ENCODE measurements at places on chromosomes 4 and X.

GRCh38 chr4:71595576-71596108 lies 188.2 kb downstream of the GC start:
- no peak for DNase-seq

DNA sequence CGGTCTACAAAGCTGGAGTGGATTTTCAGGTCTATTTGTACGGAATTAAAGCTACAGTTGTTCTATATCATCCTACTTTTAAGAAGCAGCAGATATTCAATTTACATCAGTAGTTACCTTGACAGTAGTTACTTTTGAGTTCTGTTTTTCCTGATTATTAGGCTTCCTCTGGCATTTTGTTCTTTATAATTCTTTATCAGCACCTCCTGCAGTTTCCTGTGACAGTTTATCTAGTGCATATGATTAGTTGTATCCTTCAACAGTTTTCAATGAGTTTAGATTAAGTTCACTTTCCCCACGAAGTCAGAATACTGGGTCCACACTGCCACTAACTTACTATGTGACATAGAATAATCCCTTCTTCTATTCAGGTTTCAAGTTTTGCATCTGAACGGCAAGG lies 71.7 kb downstream of the IDS start:
- DNase-seq = no peak

DNA sequence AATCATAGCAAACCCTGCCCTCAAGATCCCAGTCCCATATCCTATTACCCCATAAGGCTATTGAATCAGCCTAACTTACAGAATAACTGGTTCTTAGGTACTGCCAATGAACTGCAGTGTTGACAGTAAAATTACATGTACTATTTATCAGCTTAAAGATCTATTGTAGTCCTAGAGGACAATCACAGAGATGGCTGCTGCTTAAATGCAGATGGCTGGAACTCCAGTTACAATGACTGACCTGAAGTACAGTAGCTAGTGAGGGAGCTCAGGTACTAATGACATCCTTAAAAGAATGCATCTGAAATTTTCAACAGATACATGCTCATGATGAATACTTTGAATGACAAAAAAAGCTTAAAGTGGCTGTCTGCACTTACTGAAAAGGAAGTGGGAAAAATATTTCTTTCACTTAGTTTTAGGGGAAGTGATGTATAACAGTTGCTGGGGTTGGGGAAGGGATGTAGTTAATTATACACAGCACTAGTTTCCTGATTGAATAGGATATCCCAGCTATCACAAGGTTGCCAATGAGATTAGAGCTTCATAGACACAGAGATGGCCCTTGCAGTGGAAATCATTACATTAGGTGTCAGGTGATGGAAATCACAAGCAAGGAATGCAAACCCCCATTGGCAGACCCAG lies 42.0 kb downstream of the USP26 start:
- no peak for DNase-seq

DNA sequence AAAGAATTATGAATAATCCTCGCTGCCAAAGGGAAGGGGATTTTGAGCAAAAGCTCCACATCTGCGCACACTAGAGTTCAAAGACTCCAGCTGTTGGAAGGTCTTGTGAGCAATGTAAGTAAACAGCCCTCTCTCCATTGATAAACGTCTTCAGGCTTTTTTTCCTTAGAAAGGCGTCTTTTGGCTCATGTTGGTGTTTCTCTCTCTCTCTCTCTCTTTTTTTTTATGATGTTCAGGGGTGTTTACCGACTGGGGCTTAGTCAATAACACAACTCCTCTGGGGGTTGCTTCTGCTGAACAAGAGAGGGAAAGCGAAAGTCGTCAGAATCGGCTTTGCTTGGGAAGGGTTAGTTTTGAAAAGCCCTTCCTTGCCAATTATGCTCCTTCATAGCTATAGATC lies 53.2 kb upstream of the C1QTNF7 start:
- DNase-seq = no peak

GRCh38 chrX:458631-459061 lies 71.9 kb upstream of the PPP2R3B start:
- DNase-seq = no peak

DNA sequence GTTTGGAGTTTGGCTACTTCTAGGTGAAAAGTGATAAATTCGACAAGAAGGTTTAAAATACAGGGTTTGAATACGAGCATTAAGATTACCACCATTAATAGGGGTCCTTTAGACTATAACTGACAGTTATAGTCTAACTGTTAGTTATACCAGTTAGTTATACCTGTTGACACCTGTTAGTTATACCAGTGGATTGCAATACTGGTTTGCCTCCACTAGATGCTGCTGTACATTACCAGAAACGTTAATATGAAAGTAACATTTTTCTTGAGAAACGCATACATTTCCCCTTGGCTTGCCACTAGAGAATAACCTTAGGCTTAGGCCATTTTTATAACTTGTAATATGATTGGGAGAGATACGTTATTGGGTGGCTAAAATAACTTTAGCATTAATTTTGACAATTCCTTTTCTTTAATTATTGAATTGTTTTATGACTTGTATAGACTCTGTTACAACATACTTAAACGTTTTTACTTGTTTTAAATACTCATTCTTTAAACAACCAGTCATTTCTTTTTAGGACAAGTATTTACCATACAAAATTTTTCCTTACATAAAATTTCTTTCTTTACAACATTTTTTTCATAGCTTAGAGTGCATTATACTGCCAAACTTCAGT lies 911.2 kb downstream of the FSTL5 start:
- DNase-seq = no peak

GRCh38 chrX:14616301-14616700 lies 87.0 kb downstream of the GLRA2 start:
- DNase-seq = no peak

DNA sequence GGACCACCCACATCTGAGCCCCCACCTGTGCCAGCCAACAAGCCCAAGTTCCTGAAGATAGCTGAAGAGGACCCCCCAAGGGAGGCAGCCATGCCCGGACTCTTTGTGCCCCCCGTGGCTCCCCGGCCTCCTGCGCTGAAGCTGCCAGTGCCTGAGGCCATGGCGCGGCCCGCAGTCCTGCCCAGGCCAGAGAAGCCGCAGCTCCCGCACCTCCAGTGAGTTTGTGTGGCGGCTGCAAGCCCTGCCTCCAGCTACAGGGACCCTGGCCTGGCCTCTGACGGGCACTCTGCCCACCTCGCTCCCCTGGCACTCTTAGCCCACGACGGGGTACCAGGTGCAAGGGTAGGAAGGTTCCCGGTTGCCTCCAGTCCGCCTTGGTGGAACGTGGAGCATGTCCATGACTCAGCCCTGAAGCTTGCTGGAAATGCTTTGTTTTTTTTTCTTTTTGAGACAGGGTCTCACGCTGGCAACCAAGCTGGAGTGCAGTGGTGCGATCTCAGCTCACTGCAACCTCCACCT lies 13.7 kb upstream of the ADD1 start:
- no peak for DNase-seq

GRCh38 chr4:26296021-26296420 lies 24.8 kb upstream of the RBPJ start:
- no peak for DNase-seq

DNA sequence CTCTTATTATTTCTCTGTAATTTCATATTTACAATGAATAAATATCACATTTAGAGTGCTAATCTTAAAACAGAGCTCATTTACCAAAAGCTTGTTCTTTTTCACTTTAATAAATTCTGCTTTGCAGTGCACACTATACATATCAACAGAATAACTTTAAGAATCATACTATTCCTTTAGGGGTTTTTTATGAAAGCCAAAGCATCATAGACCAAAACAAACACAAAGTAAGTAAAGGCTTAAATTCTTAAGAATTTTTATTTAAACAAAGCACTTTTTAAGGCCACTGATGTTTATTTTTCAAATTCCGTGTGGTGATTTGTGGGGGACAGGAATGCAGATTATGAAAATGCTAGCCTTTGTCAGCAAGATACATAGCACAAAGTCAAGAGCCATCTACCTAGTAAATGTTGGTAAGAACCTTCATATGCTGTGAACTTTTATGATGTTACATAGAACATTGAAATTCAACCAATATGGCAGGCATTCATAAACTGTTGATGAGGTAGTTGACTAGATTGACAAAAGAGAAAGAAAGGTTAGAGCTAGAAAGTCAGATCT lies 17.8 kb downstream of the TIGD2 start:
- DNase-seq = no peak

DNA sequence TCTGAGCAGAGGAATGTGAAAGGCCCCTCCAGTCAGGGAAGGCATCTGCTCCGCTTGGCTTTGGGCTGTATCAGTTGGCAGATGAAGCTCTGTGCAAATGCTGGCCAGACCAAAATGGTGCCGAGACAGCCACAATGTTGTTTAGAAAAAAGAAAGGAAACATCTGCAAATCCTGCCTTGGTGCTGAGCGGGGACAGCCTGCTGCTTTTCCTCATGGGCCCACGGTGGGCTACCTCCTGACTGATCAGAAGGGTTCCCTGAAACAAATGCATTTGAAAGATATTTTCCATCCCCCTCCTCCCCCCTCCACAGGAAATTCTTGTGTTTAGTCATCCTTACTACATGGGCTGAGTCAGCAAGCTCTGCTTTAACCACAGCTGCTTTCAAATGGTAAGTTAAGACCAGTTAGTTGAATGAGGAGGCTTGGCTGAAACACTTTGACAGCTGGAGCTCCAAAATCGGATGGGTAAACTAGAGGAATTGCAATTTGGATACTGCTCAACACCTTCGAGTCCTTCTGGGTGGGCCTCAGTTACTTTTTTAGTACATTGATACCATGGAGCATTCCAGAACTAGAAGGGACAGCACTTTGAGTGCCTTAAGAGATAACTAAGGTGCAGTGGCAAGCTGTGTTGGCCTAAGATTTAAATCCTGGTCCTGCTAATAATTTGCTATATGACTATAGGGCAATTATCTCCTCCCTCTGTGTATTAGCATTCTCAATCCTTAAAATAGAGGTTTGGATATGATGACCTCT lies 36.0 kb downstream of the PLAC1 start:
- DNase-seq = no peak

GRCh38 chr4:41883988-41884734 lies 51.1 kb upstream of the TMEM33 start:
- DNase-seq = no peak

DNA sequence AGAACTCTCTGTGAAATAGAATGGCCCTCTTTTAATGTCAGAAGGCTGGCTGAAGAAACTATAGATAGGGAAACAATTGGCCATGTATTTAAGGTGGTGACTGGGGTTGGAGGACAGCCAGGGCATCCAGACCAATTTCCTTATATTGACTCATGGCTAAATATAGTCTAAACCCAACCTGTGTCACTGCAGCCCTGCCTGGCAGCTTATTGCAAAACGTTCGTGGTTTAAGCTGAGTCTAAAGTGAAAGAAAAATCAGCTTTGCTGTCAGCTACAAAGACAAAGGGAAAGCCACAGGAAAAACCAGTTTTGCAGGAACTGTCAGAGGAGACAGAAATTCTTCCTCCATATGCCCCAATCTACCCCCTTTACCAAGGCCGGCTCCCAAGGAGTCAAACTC lies 902.8 kb upstream of the NDST4 start:
- DNase-seq = no peak

- DNase-seq = no peak
These were observed 127.8 kb downstream of the TET2 start for GRCh38 chr4:105274504-105274903.

DNA sequence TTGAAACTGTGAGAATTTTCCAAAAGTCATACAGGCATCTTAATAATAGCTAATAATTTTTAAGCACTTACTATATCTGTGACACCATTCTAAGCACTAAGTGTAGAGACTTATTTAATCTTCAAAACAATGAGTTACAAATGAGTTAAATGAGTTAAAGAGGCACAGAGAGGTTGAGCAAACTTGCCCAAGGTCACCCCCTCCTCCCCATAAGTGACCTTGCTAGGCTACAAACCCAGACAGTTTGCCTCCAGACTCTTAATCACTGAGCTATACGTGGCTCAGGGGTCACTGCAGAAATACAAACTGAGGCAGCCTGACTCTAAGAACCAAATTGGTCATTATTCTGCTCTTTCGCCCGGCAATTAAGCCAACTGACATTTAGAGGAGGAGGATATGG lies 15.5 kb downstream of the CTPS2 start:
- DNase-seq = no peak

GRCh38 chr4:1579901-1580691 lies 104.0 kb downstream of the FAM53A start:
- peak; percentile 96 for DNase-seq

DNA sequence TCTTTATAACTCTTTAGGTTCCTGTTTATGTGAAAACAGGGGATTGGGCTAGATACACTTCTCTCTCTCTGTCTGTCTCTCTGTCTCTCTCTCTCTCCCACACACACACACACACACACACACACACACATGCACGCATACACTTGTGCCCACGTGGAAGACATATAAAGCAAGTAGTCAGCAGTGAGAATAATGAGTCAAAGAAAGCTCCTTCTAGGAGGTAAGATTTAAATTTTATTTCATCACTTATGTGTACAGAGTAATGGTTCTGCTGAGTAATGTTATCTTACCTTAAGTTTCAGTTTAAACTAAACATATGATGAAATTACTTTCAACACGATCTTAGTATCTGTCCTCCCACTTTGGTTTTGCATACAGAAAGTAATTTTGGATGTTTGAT lies 243.0 kb upstream of the TEX13A start:
- DNase-seq = no peak

- DNase-seq = peak; percentile 72
These were observed 1.6 kb downstream of the PCDH10 start for GRCh38 chr4:133150486-133151340.

DNA sequence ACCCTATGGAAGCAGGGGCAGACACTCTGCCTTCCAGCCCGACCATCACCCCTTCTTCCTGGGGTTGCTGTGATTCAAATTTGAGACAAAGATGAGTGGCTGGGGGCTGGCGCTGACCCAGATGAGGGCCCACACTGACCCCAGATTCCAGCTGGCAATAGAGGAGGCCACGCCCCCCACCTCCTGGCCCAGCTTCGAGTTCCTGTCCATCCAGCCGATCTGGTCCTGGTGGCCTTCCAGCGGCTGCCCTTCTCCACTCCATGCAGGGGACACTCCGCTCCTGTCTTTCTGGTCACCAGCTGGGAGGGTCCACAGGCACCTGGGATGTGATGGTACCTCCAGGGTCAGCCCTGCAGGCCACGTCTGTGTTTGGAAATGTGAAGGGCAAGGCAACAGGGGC lies 98.5 kb upstream of the PSAPL1 start:
- no peak for DNase-seq

- no peak for DNase-seq
These were observed 102.6 kb downstream of the LHFPL1 start for GRCh38 chrX:112577146-112577545.

GRCh38 chr4:156673483-156673882 lies 298.1 kb downstream of the PDGFC start:
- DNase-seq = no peak

DNA sequence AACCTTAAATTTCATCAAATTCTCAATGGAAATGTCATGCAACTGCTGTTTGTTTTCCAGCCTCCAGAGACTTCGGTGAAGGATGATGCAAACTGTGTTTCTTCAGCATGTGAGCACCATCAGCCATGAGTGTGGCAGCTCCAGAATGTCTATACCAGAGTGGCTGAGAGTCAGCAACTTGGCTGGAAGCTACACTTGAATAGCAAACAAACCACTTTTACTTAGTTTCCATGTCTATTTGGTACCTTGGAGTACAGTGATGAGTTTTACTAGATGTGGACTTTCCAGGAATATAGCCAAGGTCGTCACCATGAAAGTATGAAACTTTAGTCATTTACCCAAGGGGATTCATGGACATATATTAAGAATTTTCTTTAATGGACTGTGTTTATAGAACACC lies 4.3 kb upstream of the IL21 start:
- no peak for DNase-seq
